Immature natural killer cell (primary cell): ENCODE measurements at places on chromosomes 3 and 15. TPM values are rescaled to one million over a fixed set of nuclear protein-coding genes. Genes with fewer than 3 reads are reported as not detected.

GCSAM gene
- polyA plus RNA-seq: 3.6 TPM

CPLX3 gene
- polyA plus RNA-seq: not detected

TMEM266 gene
- polyA plus RNA-seq: not detected

DNA sequence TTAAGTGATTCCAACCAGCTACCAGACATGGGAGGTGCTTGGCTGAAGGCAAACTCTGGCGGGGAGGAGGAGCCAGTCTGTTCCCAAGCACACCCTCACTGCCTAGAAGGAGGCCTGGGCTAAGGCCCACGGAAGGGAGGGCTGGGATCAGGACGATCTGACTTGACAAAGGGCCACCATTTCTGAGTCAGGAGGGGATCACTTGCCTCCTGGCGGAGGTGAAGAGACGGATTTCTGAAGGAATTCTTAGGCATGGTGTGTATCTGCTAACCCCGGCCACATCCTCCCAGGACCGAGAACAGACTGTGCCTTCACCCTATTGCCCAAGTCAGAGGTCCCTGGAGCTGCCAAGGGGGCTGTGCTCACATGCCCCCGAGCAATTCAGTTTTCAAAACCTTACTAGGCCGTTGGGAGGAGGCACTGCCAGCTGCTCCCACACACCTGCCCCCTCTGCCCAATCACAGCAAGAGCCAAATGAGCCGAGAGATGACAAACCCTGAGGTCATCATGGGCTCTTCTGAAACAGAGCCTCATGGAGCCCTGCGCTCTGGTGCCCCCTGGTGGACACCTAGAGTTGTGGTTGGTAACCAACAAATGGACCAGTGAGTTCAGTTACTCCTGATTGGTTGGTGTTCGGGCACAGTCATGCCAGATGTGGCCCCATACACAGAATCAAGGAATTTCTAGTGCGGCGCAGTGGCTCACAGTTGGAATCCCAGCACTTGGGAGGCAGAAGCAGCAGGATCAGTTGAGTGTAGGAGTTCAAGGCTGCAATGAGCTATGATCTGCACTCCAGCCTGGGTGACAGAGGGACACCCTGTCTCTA lies 6.5 kb upstream of the TNK2 start:
- peaks cover 8% of the 10 kb centered on the region for H3K27me3 ChIP-seq
- peak overlapping the region; percentile 17 for H3K27ac ChIP-seq
- no peak overlapping the region for H3K4me3 ChIP-seq
- H3K36me3 ChIP-seq: no peaks in the 10 kb centered on the region

- DNase-seq: no peak
- no peak overlapping the region for H3K4me3 ChIP-seq
- peaks cover 4% of the 10 kb centered on the region for H3K36me3 ChIP-seq
- H3K27me3 ChIP-seq: peaks cover 2% of the 10 kb centered on the region
- peak overlapping the region; percentile 99 for H3K27ac ChIP-seq
Measured at GRCh38 chr3:48464713-48465221, 18.2 kb downstream of the ATRIP start.

GRCh38 chr3:185959609-185960521 lies 22.1 kb upstream of the TRA2B start:
- H3K4me3 ChIP-seq: no peak overlapping the region
- H3K4me1 ChIP-seq: no peaks in the 10 kb centered on the region
- H3K36me3 ChIP-seq: peaks cover 4% of the 10 kb centered on the region
- H3K27ac ChIP-seq: no peak overlapping the region

DNA sequence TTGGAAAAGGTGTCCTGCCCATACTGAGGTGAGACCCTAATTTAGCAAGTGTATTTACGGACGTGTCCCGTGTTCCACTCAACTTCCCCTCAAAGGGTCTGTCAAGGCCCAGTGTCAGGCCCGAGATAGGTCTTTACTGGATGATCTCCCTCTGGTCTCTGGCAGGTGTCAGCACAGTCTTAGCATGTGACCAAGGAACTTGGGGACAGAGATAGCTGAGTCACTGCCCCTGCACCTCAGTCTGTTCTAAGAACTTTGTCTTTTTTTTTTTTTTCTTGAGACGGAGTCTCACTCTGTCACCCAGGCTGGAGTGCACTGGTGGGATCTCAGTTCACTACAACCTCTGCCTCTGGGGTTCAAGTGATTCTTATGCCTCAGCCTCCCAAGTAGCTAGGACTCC lies 32.1 kb upstream of the ALPK3 start:
- H3K27me3 ChIP-seq: no peaks in the 10 kb centered on the region
- H3K4me1 ChIP-seq: peaks cover 53% of the 10 kb centered on the region
- no peak for DNase-seq

DNA sequence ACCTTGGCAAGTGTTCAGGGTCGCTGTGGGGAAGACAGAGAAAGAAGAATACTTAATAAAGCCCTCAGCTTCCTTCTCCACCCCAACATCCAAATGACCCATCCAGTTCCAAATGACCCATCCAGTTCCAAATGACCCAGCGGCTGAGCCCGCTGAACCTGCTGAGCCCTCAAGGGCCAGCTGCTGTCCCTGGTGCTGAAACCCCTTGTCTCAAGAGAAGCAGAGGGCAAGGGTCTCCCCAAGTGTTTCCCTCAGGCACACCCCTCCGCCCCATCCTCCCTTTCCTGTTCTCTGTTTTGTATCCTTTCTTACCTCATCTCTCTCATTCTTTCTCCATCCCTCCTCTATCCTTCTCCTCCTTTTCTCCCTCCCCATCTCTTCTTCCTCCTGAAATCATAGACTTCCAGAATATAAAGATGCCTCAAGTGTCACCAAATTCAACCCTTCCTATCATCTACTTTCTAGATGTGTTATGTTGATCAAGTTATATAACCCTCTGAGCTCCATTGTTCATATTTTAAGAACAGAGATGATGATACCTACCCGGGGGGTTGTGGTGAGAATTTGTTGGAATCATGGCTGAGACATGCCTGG lies 29.0 kb downstream of the CCDC33 start:
- peaks cover 18% of the 10 kb centered on the region for H3K27me3 ChIP-seq
- no peak for DNase-seq
- H3K4me1 ChIP-seq: no peaks in the 10 kb centered on the region
- no peak overlapping the region for H3K4me3 ChIP-seq

DNA sequence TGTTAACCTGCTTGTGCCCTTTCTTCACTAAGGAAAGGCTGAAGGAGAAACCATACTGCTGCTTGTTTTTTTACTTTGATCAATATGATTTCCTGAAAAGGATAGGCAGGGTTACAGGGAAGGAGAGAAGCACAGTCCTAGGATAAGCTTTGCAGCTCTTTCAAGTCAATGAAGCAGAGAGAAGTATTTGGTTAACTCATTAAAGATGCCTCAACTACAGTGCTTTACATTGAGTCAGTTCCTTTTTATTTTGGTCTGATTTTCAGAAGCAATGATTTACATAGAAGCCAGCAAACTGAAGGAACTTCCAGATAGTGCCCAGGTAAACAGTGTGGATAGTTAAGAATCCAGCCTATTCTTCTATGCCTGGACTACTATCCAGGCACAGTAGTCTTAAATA lies 64.8 kb downstream of the ARIH1 start:
- DNase-seq: no peak
- no peak overlapping the region for H3K4me3 ChIP-seq
- no peaks in the 10 kb centered on the region for H3K27me3 ChIP-seq
- H3K27ac ChIP-seq: no peak overlapping the region
- H3K36me3 ChIP-seq: peaks cover 18% of the 10 kb centered on the region
- peaks cover 76% of the 10 kb centered on the region for H3K4me1 ChIP-seq

DNA sequence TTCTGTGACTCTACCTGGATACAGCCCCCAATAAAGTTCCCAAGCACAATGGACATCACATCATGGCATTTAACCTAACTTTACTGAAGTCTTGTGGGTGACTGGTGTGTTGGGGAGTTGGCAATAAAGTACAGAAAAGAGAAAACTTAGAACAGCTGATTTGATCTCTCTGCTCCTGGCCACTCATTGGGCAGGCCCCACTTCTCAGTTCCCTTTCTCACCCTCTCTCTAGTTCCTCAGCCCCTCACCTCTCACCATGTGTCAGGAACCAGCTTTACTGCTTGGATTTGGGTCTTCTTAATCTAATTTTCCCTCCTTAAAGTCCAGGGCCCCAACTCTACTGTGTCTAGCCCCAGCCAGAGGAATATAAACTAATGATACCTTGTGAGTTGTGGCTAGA lies 713 bp upstream of the MUC13 start:
- H3K36me3 ChIP-seq: no peaks in the 10 kb centered on the region
- no peak overlapping the region for H3K27ac ChIP-seq
- H3K4me1 ChIP-seq: no peaks in the 10 kb centered on the region

GRCh38 chr3:137769322-137770065 lies 5.4 kb downstream of the SOX14 start:
- no peak overlapping the region for H3K4me3 ChIP-seq
- peaks cover 6% of the 10 kb centered on the region for H3K4me1 ChIP-seq
- H3K27me3 ChIP-seq: peaks cover 40% of the 10 kb centered on the region
- DNase-seq: no peak
- H3K36me3 ChIP-seq: peaks cover 2% of the 10 kb centered on the region

GRCh38 chr3:159776779-159777178 lies 211.9 kb upstream of the IL12A start:
- no peak for DNase-seq
- H3K27me3 ChIP-seq: no peaks in the 10 kb centered on the region
- H3K36me3 ChIP-seq: no peaks in the 10 kb centered on the region
- H3K27ac ChIP-seq: no peak overlapping the region

DNA sequence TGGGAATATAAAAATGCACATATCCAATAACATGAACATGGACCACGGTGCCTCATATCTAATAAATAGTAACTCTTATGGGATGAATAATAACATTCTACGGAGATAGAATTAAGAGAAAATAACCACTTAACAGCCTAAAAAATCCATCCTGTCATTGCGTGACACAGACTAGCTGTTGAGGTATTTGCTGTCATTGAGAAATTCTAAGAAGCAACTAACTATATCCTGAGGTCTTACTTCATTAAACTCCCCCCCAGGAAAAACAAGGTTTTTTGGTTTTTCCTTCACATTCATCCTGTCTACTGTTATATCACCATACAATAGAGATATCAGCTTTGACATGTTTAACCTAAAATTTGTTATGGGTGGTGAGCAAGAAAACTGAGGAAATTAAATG lies 14.3 kb downstream of the CEP152 start:
- DNase-seq: no peak
- no peak overlapping the region for H3K4me3 ChIP-seq
- peaks cover 30% of the 10 kb centered on the region for H3K4me1 ChIP-seq
- no peaks in the 10 kb centered on the region for H3K27me3 ChIP-seq
- H3K36me3 ChIP-seq: no peaks in the 10 kb centered on the region

GRCh38 chr3:128269796-128270195 lies 116.5 kb downstream of the EEFSEC start:
- no peaks in the 10 kb centered on the region for H3K27me3 ChIP-seq
- peaks cover 3% of the 10 kb centered on the region for H3K4me1 ChIP-seq
- DNase-seq: no peak
- no peak overlapping the region for H3K27ac ChIP-seq
- peaks cover 7% of the 10 kb centered on the region for H3K36me3 ChIP-seq

DNA sequence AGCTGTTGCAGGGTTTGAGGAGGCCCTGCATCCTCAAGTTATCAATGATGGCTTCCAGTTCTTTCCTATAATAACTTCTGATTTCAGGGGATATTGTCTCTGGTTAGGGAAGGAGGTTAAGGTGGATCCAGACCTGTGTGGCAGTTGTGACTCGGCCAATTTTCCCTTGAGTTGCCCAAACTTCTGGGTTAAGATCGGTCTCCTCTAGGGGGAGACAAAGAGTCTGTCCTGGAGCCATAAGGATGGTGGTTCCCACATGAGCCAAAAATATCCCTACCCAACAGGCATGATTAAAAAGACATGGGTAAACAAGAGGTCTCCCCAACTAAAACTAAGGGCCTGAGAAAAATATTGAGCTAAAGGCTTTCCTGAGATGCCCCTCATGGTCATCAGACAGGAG lies 227.5 kb upstream of the MDFIC2 start:
- no peak overlapping the region for H3K4me3 ChIP-seq
- H3K36me3 ChIP-seq: no peaks in the 10 kb centered on the region
- H3K4me1 ChIP-seq: no peaks in the 10 kb centered on the region
- DNase-seq: no peak

DNA sequence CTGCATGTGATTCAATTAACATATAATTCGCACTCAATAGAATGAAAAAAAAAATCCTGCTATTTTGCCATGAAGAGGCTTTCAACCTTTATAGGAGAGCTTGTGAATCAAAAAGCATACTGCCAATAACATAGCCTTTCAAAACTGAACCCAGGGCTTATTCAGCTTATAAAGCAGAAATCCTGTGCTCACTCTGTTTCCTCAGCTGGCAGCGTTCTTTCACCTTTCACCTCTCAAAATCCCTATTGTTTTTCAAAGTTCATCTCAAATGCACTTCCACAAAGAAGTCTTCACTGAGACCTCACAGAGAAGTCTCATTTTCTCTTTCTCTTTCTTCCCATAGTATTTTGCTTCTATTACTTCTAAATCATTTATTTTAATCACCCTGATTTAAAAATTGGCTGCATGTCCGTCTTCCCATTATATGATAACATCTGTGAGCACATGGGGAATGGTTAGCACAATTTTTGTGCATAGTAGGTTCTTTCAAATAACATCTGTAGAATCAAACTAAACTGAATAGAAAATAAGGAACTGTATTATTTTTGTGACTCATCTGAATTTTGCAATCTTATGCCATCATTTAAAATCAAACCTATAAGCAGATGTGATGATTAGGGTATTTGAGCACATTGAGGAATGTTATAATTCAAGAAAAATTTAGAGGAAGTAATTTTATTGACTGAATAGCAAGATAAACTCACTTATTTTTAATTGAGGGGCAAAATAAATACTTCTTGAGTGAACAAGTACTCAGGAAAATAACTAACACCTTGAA lies 373.4 kb downstream of the NLGN1 start:
- no peak overlapping the region for H3K4me3 ChIP-seq
- H3K4me1 ChIP-seq: no peaks in the 10 kb centered on the region
- no peak for DNase-seq
- H3K27me3 ChIP-seq: no peaks in the 10 kb centered on the region
- H3K36me3 ChIP-seq: peaks cover 4% of the 10 kb centered on the region
- no peak overlapping the region for H3K27ac ChIP-seq

DNA sequence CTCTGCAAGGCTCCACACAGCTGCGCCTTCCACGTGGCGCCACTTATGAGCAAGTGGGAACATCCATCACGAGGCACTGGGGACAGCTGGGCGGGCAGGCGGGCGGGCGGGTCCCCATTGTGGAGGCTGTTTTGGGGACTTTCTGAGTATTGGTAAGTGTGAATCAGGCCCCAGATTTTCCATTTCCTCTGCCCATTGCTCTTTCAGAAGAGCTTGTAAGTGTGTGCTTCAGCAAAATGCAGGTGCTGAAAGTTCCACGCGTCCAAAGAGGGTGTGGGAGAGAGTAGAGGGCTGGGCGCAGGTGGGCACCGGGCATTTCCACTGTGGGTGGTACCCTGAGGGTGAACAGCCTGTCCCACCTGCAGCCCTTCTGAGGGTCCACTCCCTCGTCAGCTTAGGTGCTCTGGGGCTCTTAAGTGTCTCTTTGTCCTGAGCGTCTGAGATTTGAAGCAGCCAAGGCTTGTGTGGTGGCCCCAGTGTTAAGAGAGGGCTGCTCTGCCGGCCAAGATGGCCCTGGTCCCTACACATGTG lies 177.1 kb downstream of the RPLP1 start:
- H3K27me3 ChIP-seq: peaks cover 33% of the 10 kb centered on the region
- H3K4me3 ChIP-seq: no peak overlapping the region
- no peak for DNase-seq
